ENCODE measurements at places on chromosomes 6 and 20.

DNA sequence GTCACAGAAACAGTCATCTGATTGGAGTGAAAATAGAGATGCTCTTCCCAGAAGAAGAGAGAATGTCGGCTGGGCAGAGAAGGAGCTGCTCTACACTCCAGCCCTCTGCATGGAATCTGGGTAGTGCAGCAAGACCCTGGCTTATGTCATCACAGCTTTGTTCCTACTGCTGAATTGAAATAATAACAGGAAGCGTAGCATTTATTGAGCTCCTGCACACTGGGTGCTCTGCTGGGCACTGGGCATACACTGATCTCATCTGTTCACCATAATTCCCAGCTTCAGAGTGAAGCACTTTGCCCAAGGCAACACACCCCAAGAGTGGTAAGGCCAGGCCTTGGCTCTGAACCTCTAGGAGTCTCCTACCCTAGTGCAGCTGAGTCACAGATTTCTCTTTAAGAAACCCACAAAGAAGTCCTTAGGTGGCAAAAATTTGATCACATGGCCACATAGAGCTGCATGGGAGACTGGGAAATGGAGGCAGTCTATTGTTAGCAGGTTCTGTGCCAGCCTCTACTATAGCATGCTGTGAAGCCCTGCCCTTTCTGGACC, 3.9 kb upstream of the SDCBP2 start:
- no peak for DNase-seq

DNA sequence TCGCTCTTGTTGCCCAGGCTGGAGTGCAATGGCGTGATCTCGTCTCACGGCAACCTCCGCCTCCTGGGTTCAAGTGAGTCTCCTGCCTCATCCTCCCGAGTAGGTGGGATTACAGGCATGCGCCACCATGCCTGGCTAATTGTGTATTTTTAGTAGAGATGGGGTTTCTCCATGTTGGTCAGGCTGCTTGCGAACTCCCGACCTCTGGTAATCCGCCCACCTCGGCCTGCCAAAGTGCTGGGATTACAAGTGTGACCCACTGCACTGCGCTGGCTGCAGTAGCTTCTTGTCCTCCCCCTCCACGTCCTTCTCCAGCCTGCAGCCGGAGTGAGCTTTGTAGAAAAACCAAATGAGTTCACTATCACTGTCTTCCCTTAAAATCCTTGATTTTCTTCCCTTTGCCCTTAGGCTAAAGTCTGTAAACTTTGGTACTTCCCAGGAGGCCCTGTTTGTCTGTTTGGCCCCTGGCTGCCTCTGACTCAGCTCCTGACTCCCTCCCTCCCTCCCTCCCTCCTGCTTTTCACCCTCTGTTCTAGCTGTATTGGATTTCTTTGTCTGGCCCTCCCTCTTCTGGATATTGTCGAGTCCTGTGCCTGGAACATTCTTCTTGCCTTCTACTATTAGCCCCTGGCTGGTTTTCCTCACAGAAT, 12.9 kb downstream of the PARD6B start:
- no peak for DNase-seq

GRCh38 chr20:2210646-2211552, 84.9 kb upstream of the TGM3 start:
- no peak for DNase-seq

GRCh38 chr6:77474286-77474956, 11.1 kb upstream of the HTR1B start:
- no peak for DNase-seq

DNA sequence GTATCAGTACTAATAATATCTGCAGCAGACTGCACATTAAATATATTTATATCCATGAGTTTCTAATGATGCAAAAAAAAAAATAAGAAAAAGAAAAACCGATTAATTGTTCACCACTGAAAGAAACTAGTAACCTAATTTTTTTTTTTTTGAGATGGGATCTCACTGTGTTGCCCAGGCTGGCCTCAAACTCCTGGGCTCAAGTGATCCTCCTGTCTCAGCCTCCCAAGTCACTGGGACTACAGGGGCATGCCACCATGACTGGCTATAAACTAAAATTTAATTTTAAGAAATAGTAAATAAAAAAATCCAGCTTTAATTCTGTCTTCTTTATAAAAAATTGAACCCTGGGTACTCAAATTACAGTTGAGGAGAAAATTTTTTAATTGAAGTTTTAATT, 358.2 kb downstream of the QKI start:
- DNase-seq: no peak

DNA sequence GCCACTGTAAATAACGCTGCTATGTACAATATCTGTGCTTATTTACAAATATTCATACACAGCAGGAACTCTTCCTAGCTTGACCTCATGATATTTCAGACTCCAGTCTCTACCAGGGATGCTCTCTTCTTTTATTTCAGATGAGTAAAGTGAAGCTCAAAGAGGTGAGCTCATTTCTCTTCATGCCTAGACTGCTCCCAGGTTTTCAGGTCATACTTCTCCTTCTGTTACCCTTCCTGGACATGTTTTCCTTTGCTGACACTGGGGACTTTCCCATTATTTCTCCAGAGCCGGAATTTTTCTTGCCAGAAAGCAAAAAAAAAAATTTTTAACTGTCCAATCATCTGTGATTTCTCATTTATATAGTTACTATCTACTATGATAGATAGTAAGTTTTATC, 147.2 kb upstream of the DST start:
- no peak for DNase-seq

DNA sequence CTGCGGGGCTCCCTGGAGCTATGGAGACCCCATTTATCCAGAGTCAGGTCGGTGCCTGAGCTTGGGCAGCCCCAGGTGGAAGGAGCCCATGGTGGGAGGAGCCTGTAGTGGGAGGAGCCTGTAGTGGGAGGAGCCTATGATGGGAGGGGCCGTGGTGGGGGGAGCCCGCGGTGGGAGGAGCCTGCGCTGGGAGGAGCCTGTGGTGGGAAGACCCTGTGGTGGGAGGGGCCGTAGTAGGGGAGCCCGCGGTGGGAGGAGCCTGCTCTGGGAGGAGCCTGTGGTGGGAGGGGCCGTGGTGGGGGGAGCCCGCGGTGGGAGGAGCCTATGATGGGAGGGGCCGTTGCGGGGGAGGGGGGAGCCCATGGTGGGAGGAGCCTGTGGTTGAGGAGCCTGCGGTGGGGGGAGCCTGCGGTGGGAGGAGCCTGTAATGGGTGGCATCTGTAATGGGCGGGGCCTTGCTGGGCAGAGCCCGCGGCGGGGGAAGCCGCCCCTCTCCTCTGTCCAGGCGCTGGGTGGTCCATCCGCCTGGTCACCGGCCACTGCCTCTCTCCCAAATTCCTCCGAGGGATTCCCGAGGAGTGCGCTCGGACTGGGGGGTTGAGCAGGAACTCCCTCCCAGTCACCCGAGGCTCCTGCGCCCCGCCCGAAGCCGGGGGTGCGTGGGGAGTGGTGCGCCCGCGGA, 567 bp upstream of the FNDC11 start:
- DNase-seq: peak; percentile 86

DNA sequence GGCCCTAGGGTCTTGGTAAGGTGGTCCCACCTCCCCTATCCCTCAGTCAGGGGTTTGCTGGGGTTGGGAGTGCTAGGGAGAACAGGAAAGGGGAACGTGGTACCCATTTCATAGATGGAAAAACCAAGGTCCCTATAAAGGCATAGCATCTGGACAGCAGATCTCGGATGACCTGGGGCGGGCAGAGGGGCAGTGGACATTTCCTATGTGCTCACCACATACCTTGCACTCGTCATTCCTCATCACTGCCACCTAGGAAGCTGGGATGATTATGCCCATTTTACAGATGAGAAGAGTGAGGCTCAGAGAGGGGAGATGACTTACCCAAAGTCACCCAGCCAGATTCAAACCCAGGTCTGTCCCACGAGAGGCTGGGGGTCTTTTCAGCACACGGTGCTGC, 12.1 kb downstream of the MYLK2 start:
- DNase-seq: no peak

All from stimulated activated CD4-positive, alpha-beta T cell treated with anti-CD3 and anti-CD28 coated beads, Interleukin-1b, Interleukin-23, amount 100 ng/mL, for 4 hours (primary cell).